ENCODE measurements at places on chromosomes 1 and 21. TPM values are rescaled to one million over a fixed set of nuclear protein-coding genes. Genes with fewer than 3 reads are reported as not detected.

C1orf185 gene
- polyA plus RNA-seq, result not detected

MLLT11 gene
- polyA plus RNA-seq, result 11.1 TPM

FAM151A gene
- polyA plus RNA-seq, result 0.85 TPM

HSPB7 gene
- 91.3 TPM for polyA plus RNA-seq

GPR89A gene
- 14.0 TPM for polyA plus RNA-seq

OR14K1 gene
- not detected for polyA plus RNA-seq

MAN1C1 gene
- 14.2 TPM for polyA plus RNA-seq

LRRC71 gene
- 0.83 TPM for polyA plus RNA-seq

PLA2G2D gene
- polyA plus RNA-seq, result not detected

DNA sequence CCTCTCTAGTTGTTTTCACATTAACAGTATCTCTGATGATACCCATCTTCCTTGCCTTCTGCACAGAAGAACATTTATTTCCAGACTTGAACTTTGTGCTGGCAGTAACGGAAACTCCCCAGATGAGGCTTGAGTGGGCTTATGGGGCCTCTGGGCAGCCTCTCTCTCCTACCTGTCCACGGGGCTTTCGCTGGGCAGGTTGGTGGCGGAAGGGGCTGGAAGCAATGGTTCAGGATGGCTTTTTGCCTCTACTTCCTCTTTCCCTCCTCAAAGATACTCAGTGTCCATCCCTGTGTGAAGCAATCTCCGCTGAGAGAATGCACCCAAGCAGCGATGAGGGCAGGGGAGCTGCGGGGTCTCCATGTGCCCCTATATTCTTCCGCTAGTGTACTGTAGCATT, 348.2 kb downstream of the HLX start:
- no peak for DNase-seq

DNA sequence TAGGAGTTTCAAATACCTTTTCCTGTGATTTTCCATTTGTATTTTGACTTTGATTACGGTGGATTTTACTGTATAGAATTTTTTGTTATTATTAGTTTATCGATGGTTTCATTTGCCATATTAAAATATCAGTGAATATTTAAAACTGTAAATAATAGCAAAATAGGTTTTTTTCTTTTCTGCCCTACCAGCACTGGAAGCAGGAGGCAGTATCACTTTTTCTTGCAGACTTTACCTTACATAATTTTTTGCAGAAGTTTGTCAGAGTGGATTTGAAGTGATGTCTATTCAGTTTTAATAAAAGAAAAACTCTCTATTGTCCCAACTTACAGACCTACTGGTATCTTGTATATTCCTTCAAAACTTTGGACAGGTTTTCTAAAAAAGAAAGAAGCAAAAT, 213.6 kb downstream of the CENPF start:
- DNase-seq, result no peak

GRCh38 chr1:26694638-26695355, 1.0 kb upstream of the ARID1A start:
- DNase-seq, result no peak

- no peak for DNase-seq
These were observed 20.5 kb downstream of the WLS start for GRCh38 chr1:68211761-68212380.

DNA sequence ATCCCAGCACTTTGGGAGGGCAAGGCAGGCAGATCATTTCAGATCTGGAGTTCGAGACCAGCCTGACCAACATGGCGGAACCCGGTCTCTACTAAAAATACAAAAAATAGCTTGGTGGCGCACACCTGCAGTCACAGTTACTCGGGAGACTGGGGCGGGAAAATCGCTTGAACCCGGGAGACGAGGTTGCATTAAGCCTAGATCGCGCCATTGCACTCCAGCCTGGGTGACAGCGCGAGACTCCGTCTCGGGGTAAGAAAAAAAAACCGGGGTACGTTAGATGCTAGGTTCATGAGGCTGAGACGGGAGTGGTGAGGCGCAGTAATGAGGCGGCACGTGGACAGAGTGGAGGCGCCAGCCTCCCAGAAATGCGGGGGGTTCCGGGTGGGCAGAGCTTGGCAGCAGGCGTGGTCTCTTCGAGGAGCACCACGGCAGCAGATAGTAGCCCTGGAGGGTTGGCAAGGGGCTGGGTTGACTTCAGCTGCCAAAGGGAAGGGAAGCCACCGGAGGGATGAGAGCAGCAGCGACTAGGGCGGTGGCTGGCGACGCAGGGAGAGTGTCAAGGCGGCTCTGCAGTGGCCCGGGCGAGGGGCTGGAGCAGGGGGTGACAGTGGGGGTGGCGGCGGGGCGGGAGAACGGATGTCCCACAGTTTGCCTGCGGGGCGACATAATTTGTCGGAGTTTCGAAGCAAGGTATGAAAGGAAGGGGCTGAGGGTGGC, 832 bp downstream of the MRPL20 start:
- DNase-seq, result no peak

GRCh38 chr1:59596432-59596831, 218.3 kb upstream of the HOOK1 start:
- DNase-seq, result no peak

DNA sequence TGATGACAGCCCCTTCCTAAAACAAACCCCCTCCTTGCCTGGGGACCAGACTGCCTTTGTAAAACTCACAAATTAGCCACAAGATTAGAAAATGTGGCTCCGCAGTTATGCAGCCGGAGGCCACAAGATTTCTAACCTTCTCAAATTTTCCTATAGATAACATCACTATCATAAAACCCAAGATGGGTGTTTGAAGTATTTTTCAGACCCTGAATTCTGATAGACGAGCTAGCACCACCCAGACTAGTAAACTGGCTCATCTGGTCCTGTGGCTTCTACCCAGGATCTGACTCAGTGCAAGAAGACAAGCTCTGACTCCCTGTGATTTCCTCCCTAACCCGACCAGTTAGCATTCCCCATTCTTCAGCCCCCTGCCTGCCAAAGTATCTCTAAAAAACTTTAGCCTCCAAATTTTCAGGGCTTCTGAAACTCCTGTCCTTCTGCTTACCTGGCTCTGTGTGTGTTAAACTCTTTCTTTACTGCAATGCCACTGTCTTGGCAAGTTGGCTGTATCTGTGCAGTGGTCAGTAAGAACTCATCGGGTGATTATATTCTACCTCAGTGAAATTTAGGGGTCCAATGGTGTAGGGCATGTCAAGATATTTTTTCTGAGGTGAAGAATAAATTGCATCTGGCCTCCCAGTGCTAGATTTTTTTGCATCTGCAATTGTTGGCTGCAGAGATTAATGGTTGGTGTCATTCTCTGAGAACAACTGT, 102.1 kb downstream of the S1PR1 start:
- DNase-seq, result no peak

DNA sequence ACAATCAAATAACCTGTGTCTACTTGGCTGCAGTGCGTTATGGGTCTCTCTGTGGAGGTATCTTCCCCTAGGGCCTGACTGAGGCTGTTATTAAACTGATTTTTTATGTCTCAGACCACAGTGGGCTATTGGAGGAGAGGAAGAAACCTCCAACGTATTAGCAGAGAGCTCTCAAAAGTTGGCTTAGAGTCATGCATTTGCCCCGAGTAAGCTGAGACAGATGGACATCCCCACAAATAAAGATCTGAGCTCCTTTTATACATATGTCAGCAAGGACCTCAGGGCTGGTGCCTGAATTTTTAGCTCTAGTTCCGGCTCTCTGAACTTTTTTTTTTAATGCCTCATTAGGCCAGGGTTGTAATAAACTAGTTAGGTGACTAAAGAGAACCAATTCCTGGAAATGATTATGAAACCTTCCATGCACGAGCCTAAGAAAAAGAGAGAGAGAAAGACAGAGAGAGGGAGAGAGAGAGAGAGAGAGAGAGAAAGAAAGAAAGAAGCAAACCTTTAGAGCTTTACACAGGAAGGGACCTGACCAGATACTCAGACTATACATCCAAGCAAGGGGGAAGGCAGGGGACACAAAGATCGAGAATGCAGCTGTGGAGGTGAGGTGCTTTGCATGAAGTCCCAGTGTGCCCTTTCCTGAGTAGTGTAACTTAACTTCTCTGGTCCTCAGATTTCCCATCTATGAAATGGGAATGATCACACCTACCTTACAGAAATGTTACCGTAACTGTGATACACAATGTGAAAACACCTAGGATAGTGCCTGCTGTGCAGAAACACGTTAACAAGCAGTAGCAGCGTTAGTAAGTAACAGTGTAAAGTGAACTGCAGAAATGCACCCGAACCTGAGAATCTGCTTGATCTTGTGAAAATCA, 8.4 kb upstream of the PIGR start:
- DNase-seq, result no peak

DNA sequence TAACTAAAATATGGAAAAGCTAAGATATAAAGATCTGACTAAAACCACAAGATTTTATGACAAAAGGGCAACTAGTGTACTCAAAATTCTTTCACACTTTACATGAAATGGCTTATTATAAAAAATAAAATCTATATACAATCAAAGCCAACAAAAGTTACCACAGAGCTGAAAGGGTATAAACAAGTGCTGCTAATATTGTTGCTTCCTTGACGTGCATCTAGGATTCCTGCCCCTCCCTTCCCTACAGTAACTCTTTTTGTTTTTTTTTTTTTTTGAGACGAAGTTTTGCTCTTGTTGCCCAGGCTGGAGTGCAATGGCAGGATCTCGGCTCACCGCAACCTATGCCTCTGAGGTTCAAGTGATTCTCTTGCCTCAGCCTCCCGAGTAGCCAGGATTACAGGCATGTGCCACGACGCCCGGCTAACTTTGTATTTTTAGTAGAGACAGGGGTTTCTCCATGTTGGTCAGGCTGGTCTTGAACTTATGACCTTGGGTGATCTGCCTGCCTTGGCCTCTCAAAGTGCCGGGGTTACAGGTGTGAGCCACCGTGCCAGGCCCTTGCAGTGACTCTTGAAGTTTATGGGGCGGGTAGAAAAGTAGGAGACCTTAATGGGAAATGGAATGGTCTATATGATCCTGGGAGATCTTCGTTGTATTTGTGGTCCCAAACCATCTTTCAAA, 4.5 kb downstream of the SRSF4 start:
- DNase-seq, result no peak

- no peak for DNase-seq
These were observed 365.2 kb downstream of the DSCAM start for GRCh38 chr21:40481764-40482163.

DNA sequence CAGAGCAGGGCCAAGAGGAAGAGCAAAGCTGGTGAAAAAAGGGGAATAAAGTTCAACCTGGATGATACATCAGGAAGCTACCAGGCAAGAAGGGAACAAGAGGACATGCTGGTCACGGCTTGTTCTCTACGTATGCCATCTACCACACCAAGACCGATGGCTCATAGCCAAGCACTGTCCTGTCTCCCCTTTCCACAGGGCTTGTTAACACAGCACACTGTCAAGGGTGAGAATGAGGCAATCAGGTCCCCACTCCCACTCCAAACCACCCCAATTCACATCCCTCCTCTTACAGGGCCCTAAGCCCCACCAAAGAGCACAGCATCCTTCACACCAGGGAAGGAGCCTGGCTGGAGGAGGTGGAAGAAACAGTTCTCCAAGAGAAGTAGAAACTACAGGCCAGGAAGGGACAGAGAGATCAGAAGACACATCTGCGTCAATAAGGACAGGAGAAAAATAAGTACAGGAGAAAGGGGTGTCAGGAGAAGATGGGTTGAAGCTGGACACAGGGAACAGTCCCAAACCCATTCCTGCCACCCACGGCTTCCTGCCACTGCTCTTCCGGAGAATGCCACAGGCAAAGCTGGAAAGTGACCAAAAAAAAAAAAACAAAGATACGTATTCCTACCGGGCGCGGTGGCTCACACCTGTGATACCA, 923 bp upstream of the SHC1 start:
- DNase-seq, result no peak

DNA sequence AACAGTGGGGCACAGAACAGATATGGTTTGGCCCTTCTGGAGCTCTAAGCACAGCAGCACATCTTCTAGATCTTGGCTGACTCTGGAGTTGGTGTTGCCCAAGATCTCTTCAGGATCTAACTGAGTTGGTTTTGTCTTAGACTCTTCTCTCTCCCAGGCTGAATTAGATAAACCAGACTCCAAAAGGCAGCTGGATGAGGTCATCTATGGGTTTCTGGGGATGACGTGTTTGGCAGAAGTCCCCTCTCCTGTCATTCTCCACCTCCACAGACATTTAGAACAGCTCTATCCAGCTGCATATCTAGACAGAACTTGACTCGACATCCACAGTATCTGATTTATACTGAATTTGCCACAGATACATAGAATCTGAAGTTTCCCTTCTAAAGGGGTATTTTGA, 75.3 kb downstream of the ST6GALNAC5 start:
- DNase-seq, result no peak

DNA sequence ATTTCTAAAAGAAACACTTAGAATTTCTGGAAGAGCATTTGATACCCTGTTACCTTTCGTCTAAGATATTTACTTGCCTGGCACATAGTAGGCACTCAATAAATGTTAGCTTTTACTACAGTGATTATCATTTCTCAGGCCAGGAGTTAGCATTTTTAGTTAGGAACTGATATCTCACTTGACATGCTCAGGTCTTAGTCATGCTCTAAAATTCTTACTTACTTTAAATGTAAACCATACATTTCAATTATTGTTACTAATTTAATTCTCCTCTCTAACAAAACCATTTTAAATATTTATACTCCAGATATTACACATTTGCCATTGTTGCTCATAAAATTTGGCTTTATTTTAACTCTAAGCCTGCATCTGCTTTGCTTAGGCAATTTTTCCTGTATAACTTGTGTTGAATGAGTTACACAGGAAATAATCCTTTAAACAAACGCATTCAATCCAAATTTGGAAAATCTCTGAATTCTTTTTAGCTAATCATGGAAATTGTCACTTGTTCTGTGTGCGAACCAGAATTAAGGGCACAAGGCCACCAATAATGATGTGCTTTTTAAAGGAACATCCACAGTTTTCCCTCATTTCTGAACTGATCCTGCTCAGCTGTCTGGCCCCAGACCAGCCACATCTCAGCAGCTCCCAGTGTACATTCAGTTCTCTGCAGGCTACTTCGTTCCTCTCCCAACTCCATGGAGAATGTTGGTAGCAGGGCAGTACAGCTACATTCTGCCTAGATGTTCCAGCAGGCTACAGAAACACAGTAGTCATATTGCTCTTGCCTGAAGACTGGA, 15.6 kb downstream of the NIBAN1 start:
- no peak for DNase-seq

- DNase-seq, result no peak
These were observed 2.2 kb downstream of the WNT4 start for GRCh38 chr1:22140694-22141093.

- no peak for DNase-seq
These were observed 104.1 kb upstream of the HNRNPU start for GRCh38 chr1:244968471-244968871.

- DNase-seq, result no peak
These were observed 11.0 kb upstream of the HEYL start for GRCh38 chr1:39650431-39650830.
